ENCODE measurements at places on chromosomes 12 and 14. TPM values are rescaled to one million over a fixed set of nuclear protein-coding genes. Genes with fewer than 3 reads are reported as not detected.

JAG2 gene
- 43.7 TPM for total RNA-seq

IFNG-AS1 gene
- total RNA-seq, result not detected

DEPDC4 gene
- 2.6 TPM for total RNA-seq

GNB3 gene
- 0.21 TPM for total RNA-seq

TMEM121 gene
- 4.6 TPM for total RNA-seq

COCH gene
- 1.3 TPM for total RNA-seq

CEP170B gene
- total RNA-seq, result 17.8 TPM

RNASE3 gene
- not detected for total RNA-seq

DNA sequence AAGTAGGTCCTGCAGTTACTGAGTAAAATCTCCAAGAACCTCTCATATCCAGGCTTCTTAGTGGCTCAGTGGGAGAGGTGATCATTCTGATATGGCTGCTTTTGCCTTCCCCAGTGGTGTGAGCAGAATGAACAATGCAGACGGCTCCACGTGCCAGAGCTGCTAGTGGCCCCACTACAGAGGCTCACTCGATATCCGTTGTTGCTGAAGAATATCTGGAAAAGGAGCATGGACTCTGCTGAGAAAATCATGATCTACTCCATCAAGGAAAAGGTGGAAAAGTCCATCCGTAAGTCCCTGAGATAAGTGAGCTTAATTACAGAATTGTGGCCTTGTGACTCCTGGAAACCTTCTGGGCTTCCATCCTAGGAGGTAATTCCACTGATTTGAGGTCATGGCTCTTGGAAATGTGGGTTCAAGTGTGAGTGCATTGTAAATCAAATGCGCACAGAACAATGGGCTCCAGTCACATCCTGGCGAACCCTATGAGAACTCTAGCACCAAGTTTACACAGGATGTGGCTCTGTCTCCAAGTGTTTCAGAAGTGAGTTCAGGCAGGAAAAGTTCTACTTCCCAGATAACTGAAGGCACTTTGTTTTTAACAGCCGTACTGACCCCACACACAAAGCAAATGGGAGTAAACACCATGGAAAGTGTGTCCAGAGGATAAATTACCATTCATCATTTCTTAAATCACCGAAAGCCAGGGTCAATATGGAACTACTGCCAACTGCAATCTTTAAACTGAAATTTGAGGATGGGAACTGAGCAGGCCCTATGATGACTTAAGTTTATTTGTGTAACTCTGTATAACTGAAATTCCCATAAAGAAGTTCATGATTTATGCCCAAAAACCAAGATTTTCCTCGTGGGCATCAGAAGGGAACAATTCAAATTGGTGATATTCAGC lies 51.4 kb downstream of the PLEKHG7 start:
- no peak for DNase-seq

DNA sequence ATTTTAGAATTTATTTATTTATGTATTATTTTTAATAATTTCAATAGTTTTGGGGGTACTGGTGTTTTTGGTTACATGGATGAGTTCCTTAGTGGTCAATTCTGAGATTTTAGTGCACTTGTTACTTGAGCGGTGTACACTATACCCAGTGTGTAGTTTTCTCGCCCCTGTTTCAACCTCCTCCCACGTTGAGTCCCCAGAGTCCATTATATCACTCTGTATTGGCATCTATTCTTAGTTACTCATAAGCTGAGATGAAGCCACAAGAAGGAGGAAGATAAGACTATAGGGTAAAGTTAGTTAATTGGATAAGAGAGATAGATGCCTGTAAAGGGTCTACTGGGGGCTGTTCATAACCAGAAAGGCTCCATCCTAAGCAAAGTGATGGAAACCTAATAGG lies 4.0 kb downstream of the C1S start:
- DNase-seq, result no peak

DNA sequence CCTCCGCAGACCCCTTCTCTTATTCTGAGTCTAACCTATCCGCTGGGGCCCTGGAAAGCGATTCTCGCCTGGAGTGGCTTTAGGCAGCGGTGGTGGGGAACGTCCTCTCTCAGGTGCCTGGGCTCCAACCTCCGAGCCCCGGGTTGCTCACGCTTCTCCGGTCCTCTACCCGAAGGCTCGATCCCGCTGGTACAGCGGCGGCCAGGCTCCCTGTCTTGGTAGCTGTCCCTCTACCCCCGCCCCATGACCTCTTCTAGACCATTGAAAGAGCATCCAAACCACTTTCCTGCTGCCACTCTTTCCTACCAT lies 505 bp upstream of the HEBP1 start:
- no peak for DNase-seq

- no peak for DNase-seq
Observed at GRCh38 chr12:60874091-60874490, 1278.3 kb downstream of the SLC16A7 start.

GRCh38 chr12:120225852-120226640 lies 25.1 kb upstream of the RPLP0 start:
- no peak for DNase-seq

DNA sequence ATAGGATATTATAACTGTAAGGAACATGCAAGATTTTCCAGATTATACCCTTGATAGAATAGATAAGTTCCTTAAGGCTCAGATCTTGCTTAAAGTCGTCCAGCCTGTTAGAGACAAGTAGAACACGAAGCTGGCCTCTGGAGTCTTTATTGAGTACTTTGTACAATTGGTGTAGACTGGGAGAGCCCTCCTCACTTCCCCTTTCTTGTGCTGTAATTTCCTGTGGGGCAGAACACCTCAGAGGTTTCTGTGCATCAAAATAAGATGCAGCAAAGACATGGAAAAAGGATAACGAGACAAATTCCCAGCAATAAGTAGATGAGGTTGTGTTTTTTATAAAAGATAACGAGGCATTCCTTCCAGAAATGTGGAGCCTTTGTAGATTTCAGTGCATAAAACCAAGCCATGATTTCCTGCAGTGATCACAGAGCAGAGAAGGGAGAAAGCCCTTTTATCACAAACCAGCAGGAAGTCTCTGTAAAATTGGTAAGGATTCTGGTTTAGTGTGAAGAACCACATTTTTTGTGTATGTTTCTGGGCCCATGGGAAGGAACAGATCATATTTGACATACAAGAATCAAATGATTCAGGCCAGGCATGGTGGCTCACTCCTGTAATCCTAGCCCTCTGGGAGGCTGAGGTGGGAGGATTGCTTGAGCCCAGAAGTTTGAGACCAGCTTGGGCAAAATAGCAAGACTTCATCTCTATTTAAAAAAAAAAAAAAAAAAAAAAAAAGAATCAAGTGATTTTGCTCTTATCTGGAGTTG lies 18.0 kb downstream of the GPRC5A start:
- DNase-seq, result no peak

DNA sequence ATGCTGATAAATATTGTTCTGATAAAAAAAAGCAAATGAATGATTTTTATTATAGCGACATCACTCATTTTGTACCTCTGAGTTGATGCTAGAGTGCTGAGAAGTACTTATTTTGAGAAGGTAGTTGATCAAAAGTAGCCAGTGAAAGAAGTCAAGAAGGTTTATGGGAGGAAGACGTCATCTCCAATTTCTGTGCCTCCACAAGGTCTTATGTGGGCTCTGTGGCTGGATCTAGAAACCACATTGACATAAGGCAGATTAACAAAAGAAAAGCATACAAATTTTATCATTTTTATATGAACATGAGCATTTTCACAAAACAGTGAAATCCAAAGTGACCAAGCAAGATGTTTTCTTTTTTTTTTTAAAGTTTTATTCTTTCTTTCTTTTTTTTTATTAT lies 289.5 kb upstream of the FAR2 start:
- DNase-seq, result no peak

- no peak for DNase-seq
Observed at GRCh38 chr12:116818341-116818856, 62.8 kb downstream of the HRK start.

- peak; percentile 93 for DNase-seq
Observed at GRCh38 chr12:51172515-51173431, at the start of gene TFCP2. Gene TFCP2 (minus strand): TSS chr12:51173135. CDS start chr12:51172422, 713 bp downstream.

DNA sequence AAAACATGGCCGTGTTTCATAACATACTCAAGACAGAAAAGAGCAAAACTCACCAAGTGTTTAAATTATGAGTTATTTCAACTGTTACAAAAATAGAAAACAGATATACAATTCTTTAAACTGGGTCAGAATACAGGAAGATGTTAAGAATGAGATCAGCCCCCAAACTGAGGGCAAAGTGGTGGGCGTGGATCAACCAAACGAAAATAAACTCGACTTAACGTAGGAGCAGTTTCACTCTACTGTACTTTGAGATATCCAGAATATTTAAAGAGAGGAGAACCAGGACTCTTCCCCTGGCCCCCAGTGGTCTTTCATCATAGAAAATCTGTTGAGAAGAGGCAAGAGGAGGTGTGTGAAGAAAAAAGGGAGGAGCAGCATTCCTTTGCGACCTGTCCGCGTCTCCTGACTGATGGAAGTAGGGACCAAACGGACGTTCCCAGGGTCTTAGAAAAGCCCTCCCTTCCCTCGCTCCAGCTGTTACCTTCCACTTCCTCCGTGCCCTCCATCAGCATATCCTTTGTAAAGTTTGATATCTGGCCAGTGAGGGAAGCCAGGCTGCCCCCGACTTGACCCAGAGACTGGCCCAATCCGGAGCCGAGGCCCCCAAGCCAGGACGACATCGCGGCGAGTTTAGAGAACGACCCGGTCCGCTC lies 668 bp downstream of the TRIP11 start:
- DNase-seq, result no peak
